ENCODE measurements at places on chromosomes 3 and 15. TPM values are rescaled to one million over a fixed set of nuclear protein-coding genes. Genes with fewer than 3 reads are reported as not detected.

- no peak overlapping the region for H3K27ac ChIP-seq
- no peak overlapping the region for H3K4me3 ChIP-seq
- H3K4me1 ChIP-seq: no peaks in the 10 kb centered on the region
- no peaks in the 10 kb centered on the region for H3K36me3 ChIP-seq
- no peak for DNase-seq
Observed at GRCh38 chr3:76039431-76039830, 254.1 kb upstream of the ZNF717 start.

- H3K27ac ChIP-seq: no peak overlapping the region
- H3K4me3 ChIP-seq: no peak overlapping the region
- no peaks in the 10 kb centered on the region for H3K27me3 ChIP-seq
- H3K4me1 ChIP-seq: no peaks in the 10 kb centered on the region
Observed at GRCh38 chr3:29374226-29374625, 93.4 kb downstream of the RBMS3 start.

DNA sequence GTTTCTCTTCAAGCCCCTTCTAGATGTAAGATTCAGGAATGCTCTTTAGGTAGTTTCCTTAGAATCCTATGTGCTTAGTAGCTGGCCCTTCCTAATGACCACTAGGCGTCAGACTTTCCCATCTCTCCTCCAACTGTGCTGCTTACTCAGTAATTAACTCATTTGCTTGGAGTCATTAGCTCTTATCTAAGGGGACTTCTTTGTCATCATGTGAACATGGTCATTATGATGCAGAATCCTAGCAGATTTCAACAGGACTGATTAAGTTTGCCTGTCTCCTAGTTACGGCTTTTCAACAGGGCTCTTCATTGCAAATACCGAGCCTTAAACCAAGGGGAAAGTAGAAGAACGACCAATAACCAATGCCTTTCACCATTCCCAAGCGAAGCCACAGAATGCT, 46.4 kb downstream of the GJD2 start:
- H3K27me3 ChIP-seq: no peaks in the 10 kb centered on the region
- no peak overlapping the region for H3K27ac ChIP-seq
- no peak for DNase-seq
- H3K4me1 ChIP-seq: no peaks in the 10 kb centered on the region
- H3K36me3 ChIP-seq: no peaks in the 10 kb centered on the region

GRCh38 chr15:66065325-66065724, 188.2 kb downstream of the MEGF11 start:
- no peak overlapping the region for H3K4me3 ChIP-seq
- H3K4me1 ChIP-seq: no peaks in the 10 kb centered on the region
- H3K36me3 ChIP-seq: no peaks in the 10 kb centered on the region
- no peak overlapping the region for H3K27ac ChIP-seq
- no peaks in the 10 kb centered on the region for H3K27me3 ChIP-seq

DNA sequence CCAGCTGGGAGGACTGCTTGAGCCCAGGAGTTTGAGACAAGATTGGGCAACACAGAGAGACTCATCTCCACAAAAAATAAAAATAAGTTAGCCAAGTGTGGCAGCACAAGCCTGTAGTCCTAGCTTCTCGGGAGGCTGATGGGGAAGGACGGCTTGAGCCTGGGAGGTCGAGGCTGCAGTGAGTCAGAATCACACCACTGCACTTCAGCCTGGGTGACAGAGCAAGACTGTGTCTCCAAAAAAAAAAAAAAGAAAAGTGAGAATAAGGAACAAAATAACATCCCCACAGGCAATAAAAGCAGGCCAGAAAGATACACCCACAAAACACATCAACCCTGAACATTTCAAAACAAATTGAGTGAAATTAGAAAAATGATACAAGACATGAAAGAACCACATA, 48.7 kb upstream of the OCA2 start:
- no peaks in the 10 kb centered on the region for H3K27me3 ChIP-seq
- H3K4me1 ChIP-seq: no peaks in the 10 kb centered on the region
- no peak overlapping the region for H3K27ac ChIP-seq

Gene GUCA1C
- total RNA-seq: not detected

Gene FANCD2OS
- total RNA-seq: not detected

DNA sequence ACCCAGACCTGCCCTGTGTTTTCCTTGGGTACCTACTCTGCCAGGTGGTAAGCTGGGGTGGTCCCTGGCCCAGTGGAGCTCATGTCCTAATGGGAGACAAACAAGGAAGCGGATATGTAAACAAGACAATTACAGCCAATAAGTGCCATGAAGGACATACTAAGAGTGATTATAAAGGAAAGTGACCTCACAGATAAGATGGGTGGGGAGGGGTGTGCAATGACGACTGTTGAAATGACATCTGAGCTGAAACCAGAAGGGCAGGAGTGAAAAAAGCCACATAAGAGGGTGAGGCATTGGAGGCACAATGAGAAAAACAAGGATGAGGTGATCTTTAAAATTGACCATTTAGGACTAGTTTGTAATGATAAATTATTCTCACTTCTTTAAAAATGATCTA, 336.2 kb upstream of the IL12A start:
- no peak overlapping the region for H3K4me3 ChIP-seq
- H3K27me3 ChIP-seq: no peaks in the 10 kb centered on the region
- no peaks in the 10 kb centered on the region for H3K36me3 ChIP-seq
- no peak for DNase-seq
- no peak overlapping the region for H3K27ac ChIP-seq

DNA sequence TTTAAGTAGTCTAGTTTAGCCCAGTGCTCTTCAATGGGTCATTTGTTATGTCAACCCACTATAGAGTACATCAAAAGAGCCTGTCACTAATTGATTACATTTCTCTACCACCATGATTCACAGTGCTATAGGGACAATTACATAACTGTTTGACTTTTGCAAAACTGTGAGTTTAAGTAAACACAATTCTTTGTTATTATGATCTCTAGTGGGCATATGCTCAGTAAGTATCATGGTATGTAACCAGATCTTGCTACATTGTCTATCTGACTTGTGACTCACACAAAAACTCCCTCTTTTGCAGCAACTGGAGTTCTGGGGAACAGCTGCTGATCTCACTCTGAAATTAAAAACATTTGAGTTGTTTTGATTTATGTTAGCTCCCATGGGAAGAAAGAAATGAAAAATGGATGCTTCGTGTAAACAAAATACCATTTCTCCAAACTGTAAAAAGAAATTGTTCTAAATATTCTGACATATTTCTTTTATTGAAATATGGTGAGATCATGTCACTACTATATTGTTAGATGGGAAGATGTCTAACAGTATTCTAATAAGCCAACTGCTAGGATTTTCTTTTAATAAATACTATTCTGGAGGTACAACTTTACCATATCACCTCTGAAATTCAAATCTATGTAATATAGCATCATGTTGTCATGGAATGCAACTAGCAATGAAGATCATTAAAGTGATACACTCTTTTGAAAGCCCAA, 470.4 kb downstream of the ROBO1 start:
- H3K36me3 ChIP-seq: no peaks in the 10 kb centered on the region
- H3K4me1 ChIP-seq: no peaks in the 10 kb centered on the region
- DNase-seq: no peak

Gene BFSP2
- total RNA-seq: not detected

DNA sequence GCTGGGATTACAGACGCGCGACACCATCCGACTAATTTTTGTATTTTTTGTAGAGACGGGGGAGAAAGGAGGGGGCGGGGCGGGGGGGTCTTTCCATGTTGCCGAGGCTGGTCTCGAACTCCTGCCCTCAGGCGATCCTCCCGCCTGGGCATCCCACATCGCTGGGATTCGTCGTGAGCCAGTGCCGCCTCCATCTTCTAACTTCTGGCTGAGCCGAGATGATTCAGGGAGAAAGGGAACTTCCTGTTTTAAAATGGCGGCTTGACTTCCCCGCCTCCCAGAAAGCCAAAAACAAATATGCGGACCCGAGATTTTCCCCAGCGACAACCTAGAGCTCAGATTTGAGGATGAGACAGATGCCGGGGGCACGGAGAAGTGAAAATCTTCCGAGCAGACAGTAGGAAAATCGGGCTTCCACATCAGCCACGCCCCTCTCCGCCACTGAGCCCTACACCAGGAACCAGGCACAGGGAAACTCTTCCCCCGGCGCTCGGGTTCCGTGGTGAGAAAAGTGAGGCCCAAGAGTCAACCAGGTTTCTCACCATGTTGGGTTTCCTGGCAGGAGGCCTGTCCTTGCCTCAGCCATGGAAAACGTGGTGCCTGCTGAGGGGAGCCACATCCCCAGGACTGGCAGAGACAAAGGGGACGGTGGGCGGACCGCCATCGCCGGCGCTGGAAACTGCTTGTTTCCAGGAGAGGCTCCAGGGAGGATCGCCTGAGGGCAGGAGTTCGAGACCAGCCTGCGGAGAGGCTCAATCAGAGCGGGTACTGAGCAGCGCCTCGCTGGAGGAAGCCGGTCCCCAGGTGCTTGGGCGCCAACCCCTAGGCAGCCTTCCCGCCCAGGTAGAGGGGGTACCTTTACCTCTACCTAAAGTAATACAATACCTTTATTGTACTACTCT, 18.7 kb downstream of the CHST14 start:
- no peaks in the 10 kb centered on the region for H3K4me1 ChIP-seq
- DNase-seq: no peak
- H3K27ac ChIP-seq: no peak overlapping the region
- no peaks in the 10 kb centered on the region for H3K27me3 ChIP-seq
- H3K4me3 ChIP-seq: no peak overlapping the region
- H3K36me3 ChIP-seq: no peaks in the 10 kb centered on the region

GRCh38 chr15:73987681-73988444, 4.2 kb downstream of the STOML1 start:
- DNase-seq: no peak
- no peaks in the 10 kb centered on the region for H3K36me3 ChIP-seq
- no peak overlapping the region for H3K4me3 ChIP-seq
- H3K27me3 ChIP-seq: no peaks in the 10 kb centered on the region
- H3K27ac ChIP-seq: peak overlapping the region; percentile 93

GRCh38 chr15:49088996-49089395, 42.8 kb upstream of the SECISBP2L start:
- H3K36me3 ChIP-seq: no peaks in the 10 kb centered on the region
- no peak overlapping the region for H3K4me3 ChIP-seq
- DNase-seq: no peak
- H3K27me3 ChIP-seq: no peaks in the 10 kb centered on the region
- H3K4me1 ChIP-seq: peaks cover 12% of the 10 kb centered on the region

- no peak for DNase-seq
- peaks cover 8% of the 10 kb centered on the region for H3K4me1 ChIP-seq
- H3K36me3 ChIP-seq: peaks cover 8% of the 10 kb centered on the region
- no peak overlapping the region for H3K4me3 ChIP-seq
- no peak overlapping the region for H3K27ac ChIP-seq
- H3K27me3 ChIP-seq: no peaks in the 10 kb centered on the region
Observed at GRCh38 chr3:101784855-101785613, 6.0 kb downstream of the NXPE3 start.

Gene CCDC39
- total RNA-seq: not detected

GRCh38 chr3:107884719-107885460, 205.9 kb downstream of the CD47 start:
- no peaks in the 10 kb centered on the region for H3K27me3 ChIP-seq
- no peaks in the 10 kb centered on the region for H3K36me3 ChIP-seq
- H3K4me1 ChIP-seq: no peaks in the 10 kb centered on the region
- no peak overlapping the region for H3K27ac ChIP-seq

DNA sequence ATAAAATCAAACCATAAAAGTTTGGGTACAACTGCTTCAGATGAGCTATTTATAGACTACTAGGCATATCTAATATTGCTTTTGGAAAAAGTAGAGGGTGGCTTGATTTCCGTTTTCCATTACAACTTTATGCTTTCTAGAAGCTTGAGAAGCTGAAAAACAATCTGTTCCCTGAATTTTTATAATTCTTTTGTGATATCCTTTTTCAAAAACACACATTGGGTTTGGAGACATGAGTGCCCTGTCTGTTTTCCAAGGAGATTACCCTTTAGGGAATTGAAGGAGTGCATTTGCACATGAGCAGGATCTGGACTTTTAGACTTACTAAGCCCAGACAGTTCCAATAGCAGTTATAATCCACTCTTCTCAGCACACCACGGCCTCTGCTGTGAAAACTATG, 49.5 kb upstream of the FILIP1L start:
- DNase-seq: no peak
- no peaks in the 10 kb centered on the region for H3K4me1 ChIP-seq
- no peaks in the 10 kb centered on the region for H3K36me3 ChIP-seq
- no peak overlapping the region for H3K27ac ChIP-seq
- H3K4me3 ChIP-seq: no peak overlapping the region

Gene GOLGA8A
- total RNA-seq: 149 TPM

- H3K36me3 ChIP-seq: no peaks in the 10 kb centered on the region
- no peak overlapping the region for H3K27ac ChIP-seq
- DNase-seq: no peak
- no peaks in the 10 kb centered on the region for H3K4me1 ChIP-seq
Observed at GRCh38 chr15:44265757-44266156, 22.8 kb upstream of the GOLM2 start.

DNA sequence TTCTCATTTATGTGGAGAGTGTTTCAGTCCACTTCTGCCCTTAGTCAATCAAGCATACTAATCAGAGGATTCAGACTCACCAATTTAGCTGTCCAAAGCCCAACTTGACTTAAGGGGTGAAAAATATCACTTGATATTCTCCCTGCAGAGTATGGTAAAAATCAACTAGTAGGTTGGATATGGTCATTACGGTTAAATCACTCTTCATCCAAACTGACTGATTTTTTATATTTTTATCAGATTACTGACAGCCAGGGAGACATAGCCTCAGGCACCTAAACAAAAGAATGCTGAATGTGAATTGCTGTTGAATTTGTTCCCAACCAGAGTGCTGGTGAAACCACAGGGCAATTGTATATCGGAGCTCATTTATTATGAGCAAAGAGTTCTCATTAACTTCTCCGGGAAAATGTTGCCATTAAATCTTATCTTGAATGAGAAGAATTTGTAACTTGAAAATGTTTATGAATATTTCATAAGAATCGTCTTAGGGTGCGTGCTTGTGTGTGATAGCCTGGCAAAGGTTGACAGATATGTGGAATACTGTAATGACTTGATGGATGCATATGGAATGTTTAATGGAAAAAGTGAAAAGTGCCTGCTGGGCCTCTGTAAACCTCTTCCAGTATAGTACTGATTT, 411.2 kb downstream of the NAALADL2 start:
- no peaks in the 10 kb centered on the region for H3K27me3 ChIP-seq
- H3K27ac ChIP-seq: no peak overlapping the region
- H3K4me1 ChIP-seq: no peaks in the 10 kb centered on the region

GRCh38 chr15:100730655-100731266, 128.4 kb downstream of the ASB7 start:
- DNase-seq: no peak
- no peak overlapping the region for H3K4me3 ChIP-seq
- H3K36me3 ChIP-seq: no peaks in the 10 kb centered on the region
- H3K27ac ChIP-seq: no peak overlapping the region
- H3K4me1 ChIP-seq: no peaks in the 10 kb centered on the region

Gene TMEM212
- total RNA-seq: not detected

Gene TLE3
- 275 TPM for total RNA-seq

DNA sequence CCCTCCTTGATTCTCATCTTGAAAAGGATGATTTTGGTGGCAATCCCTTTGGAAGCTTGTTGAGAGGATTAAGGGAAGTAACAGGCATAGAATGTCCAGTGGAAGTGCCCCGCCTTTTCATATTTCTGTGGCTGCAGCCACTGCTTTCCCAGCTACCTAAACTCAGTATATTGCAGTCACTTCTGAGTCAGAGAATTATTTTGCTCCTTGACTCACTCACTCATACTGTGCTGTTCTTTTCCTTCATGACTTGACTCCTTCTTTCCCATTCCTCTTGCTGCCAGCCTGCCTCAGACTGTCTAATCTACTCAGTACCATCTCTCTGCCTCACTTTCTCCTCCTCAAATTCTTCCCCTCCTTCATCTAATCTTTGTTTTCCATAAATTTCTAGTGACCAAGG, 26.5 kb upstream of the POLR2M start:
- no peaks in the 10 kb centered on the region for H3K27me3 ChIP-seq
- DNase-seq: no peak
- H3K4me1 ChIP-seq: peaks cover 19% of the 10 kb centered on the region
- H3K36me3 ChIP-seq: no peaks in the 10 kb centered on the region

Gene MOBP
- not detected for total RNA-seq

Gene GADL1
- total RNA-seq: not detected

All from thyroid gland (tissue), 4 donors.